Activated T-helper 9 cell treated with anti-CD3 and anti-CD28 coated beads, Interleukin-2, amount 50 U/mL, for 16 hours (primary cell): ENCODE measurements at places on chromosomes 6 and 20.

DNA sequence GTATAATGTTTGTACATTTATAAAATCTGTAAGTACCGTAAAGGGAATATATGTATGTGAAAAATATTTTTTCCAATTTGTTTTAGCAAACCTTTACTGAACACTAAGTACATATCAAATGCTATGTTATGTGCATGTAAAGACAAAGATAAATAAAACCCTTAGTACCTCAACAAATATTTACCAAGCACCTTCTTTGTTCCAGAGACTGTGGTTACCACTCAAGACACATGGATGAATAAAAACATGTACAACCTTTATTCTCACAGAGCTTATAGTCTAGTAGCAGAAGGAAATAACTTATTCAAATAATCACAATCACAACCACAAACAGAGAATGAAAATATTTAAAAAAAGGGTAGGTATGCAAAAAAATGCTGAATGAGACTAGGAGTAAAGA lies 17.5 kb downstream of the TMX4 start:
- DNase-seq, result no peak

GRCh38 chr20:36035745-36036144 lies 67.4 kb downstream of the CNBD2 start:
- no peak for DNase-seq

DNA sequence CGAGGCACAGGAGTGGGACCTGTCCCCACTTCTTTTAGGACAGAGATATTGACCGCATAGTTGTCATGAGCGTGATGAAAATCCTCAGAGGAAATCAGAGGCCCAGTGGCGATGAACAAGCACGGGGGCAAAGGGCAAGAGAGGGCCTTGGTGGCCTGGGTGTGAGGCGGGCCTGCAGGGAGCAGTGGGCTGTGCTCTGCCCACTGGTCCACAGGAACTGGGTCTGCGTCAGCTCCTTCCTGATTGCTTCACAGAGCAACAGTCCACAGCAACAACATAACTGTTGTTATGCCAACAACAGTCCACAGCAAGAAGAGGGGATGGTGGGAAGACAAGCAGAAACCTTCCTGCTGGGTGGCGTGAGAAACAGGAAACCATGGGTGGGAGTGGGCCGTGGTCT lies 335.6 kb downstream of the ZFAND3 start:
- DNase-seq, result no peak

DNA sequence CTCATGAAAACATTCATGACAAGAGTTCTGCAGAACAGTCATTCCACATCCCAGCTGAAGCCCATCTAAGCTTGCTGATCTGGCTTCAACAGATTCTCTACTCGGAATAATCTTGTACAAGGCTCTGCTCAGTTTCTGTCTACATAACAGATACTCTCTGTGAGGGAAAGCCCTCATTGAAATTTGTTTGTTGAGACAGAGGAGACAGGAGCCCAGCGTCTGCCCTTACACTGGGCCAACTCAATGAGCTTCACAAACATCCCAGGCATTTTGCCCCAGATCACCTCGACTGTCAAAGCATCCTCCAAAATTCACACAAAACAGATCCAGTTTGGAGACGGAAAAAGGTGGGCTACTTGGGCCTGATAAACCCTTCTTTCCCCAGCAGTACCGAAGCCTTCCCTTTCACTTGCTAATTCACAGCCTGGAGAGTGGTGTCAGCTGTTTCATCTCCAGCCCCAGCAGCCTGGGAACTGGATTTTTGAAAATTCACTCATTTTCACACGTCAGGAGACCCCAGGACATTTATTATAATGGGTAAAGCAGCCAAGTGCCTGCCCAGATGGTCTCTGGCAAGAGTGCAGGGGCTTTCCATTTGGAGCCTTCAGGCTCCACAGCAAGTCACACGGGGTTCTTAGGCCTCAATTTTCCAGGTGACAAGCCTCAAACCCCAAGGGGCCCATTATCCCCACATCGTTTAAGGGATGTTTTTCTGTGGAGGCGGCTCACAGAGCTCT lies 7.3 kb downstream of the CCDC167 start:
- no peak for DNase-seq
